ENCODE measurements at places on chromosomes 6 and 20. TPM values are rescaled to one million over a fixed set of nuclear protein-coding genes. Genes with fewer than 3 reads are reported as not detected.

ADAM33 gene
- 3.0 TPM for total RNA-seq

BAK1 gene
- 29.9 TPM for total RNA-seq

RSPH9 gene
- 0.63 TPM for total RNA-seq

MEI4 gene
- total RNA-seq, result 0.44 TPM

TBCC gene
- 21.7 TPM for total RNA-seq

ADGRG6 gene
- 78.9 TPM for total RNA-seq

TUBB2A gene
- 167 TPM for total RNA-seq

PACSIN1 gene
- total RNA-seq, result 0.30 TPM

TBXT gene
- total RNA-seq, result not detected

DXO gene
- total RNA-seq, result 23.8 TPM

CFB gene
- total RNA-seq, result not detected

LIME1 gene
- 16.5 TPM for total RNA-seq

MANEA gene
- 12.8 TPM for total RNA-seq

WFDC12 gene
- total RNA-seq, result not detected

FERMT1 gene
- not detected for total RNA-seq

OR2H2 gene
- total RNA-seq, result not detected

LRRC73 gene
- total RNA-seq, result 2.1 TPM

OR2H1 gene
- not detected for total RNA-seq

LRFN2 gene
- not detected for total RNA-seq

DDX39B gene
- 836 TPM for total RNA-seq

HLA-DQA2 gene
- not detected for total RNA-seq

FARS2 gene
- total RNA-seq, result 23.3 TPM

GJA10 gene
- not detected for total RNA-seq

TCF19 gene
- total RNA-seq, result 21.7 TPM

PRR18 gene
- total RNA-seq, result 0.16 TPM

EBF4 gene
- 23.2 TPM for total RNA-seq

ABT1 gene
- 26.3 TPM for total RNA-seq

TFB1M gene
- 30.5 TPM for total RNA-seq

ENPP3 gene
- 0.14 TPM for total RNA-seq

MYB gene
- 6.8 TPM for total RNA-seq

C6orf136 gene
- total RNA-seq, result 15.4 TPM

FAM83B gene
- total RNA-seq, result not detected

COL20A1 gene
- 10.2 TPM for total RNA-seq

MYT1 gene
- total RNA-seq, result 4.3 TPM

LTA gene
- 0.26 TPM for total RNA-seq

GGTLC1 gene
- not detected for total RNA-seq

GSTA3 gene
- not detected for total RNA-seq

TEAD3 gene
- 19.2 TPM for total RNA-seq

RAET1L gene
- total RNA-seq, result not detected

ERVFRD-1 gene
- not detected for total RNA-seq

KIAA0408 gene
- total RNA-seq, result 40.7 TPM

TAAR6 gene
- total RNA-seq, result not detected

TMC2 gene
- total RNA-seq, result not detected

CST4 gene
- not detected for total RNA-seq

KHDC1L gene
- not detected for total RNA-seq

TUBB1 gene
- not detected for total RNA-seq

SSTR4 gene
- not detected for total RNA-seq

GCNT2 gene
- 6.4 TPM for total RNA-seq

CUL7 gene
- total RNA-seq, result 42.9 TPM

LY6G6C gene
- 1.2 TPM for total RNA-seq

LAMA2 gene
- total RNA-seq, result 0.47 TPM

B3GALT4 gene
- 2.0 TPM for total RNA-seq

GSTA1 gene
- not detected for total RNA-seq

GABRR1 gene
- not detected for total RNA-seq

AGER gene
- total RNA-seq, result 26.0 TPM
